Endothelial cell (in vitro differentiated cells): ENCODE measurements at places on chromosomes 2 and 18.

DNA sequence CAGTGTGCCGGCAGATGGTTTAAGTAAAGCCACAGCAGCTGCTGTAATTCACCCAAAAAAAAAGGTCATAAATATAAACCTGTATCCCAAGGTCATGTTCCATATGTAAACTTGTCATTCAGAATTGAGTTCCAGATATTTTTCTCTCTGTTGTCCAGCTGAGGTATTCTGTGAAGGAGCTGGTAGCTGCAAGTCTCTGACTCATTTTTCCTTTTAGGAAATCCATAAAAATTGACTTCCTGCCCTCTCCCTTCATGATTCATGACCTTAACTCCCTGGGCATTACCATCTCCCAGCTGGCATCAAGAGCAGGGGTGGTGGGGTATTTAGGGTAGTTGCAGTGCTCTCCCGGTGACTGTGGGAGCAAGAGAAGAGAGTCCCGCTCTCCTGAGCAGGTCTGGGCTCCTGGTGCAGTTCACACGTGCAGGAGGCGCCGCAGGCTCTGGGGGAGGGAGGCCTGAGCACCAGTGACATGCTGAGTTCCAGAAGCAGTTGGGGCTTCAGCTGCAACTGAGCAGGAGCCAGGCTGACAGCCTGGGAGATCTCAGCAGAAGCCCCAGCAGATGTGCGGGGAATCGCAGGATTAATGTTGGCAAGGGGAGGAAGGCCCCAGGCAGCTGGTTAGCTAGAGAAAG lies 192.6 kb downstream of the MGAT5 start:
- no peak for DNase-seq
- H3K36me3 ChIP-seq = peaks cover 46% of the 10 kb centered on the region
- peaks cover 37% of the 10 kb centered on the region for H3K27me3 ChIP-seq

GRCh38 chr2:162538967-162539366 lies 195.0 kb downstream of the GCA start:
- no peaks in the 10 kb centered on the region for H3K36me3 ChIP-seq
- no peak for DNase-seq
- H3K4me1 ChIP-seq = no peaks in the 10 kb centered on the region
- no peak overlapping the region for H3K27ac ChIP-seq
- H3K4me3 ChIP-seq = no peak overlapping the region

- H3K27ac ChIP-seq = peak overlapping the region; percentile 59
- no peaks in the 10 kb centered on the region for H3K27me3 ChIP-seq
- H3K36me3 ChIP-seq = peaks cover 4% of the 10 kb centered on the region
- H3K4me1 ChIP-seq = peaks cover 30% of the 10 kb centered on the region
- no peak for DNase-seq
These were observed 14.8 kb downstream of the STRN start for GRCh38 chr2:36951574-36951973.

- H3K36me3 ChIP-seq = no peaks in the 10 kb centered on the region
- H3K27me3 ChIP-seq = no peaks in the 10 kb centered on the region
- H3K4me3 ChIP-seq = no peak overlapping the region
- H3K27ac ChIP-seq = peak overlapping the region; percentile 44
- no peaks in the 10 kb centered on the region for H3K4me1 ChIP-seq
- no peak for DNase-seq
These were observed 109.7 kb downstream of the ATL2 start for GRCh38 chr2:38267270-38267925.

GRCh38 chr2:68796295-68796905 lies 61.8 kb downstream of the ARHGAP25 start:
- no peaks in the 10 kb centered on the region for H3K36me3 ChIP-seq
- no peak for DNase-seq
- H3K4me3 ChIP-seq = no peak overlapping the region
- no peaks in the 10 kb centered on the region for H3K27me3 ChIP-seq
- H3K27ac ChIP-seq = peak overlapping the region; percentile 19

- H3K27ac ChIP-seq = no peak overlapping the region
- no peaks in the 10 kb centered on the region for H3K27me3 ChIP-seq
- no peak for DNase-seq
These were observed 148.4 kb downstream of the CSRNP3 start for GRCh38 chr2:165617741-165618481.

- H3K36me3 ChIP-seq = no peaks in the 10 kb centered on the region
- no peak overlapping the region for H3K4me3 ChIP-seq
- DNase-seq = no peak
- H3K27ac ChIP-seq = no peak overlapping the region
- no peaks in the 10 kb centered on the region for H3K27me3 ChIP-seq
These were observed 317.6 kb downstream of the PRKCE start for GRCh38 chr2:45968946-45969584.

DNA sequence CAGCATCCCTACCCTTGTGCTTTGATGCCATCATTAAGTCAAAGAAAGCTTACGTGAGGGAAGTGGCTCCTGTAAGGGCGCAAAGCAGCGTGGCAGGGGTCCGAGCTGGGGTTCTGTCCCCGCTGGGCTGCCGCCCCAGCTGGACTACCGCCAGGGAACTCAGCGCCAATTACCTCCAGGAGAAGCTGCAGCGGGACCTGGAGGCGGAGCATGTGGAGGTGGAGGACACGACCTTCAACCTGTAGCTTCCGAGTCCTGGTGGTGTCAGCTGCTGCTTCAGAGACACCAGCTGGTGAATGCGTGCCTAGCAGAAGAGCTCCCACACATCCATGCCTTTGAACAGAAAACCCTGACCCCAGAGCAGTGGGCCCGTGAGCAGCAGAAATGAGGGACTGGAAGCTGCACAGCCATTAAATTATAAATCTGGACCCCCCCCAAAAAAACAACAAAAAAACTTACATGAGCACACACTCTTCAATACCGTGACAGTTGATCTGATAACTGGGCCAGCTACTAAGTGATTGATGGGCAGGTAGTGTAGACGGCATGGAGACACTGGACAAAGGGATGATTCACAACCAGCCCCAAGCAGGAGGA lies 20.1 kb upstream of the YES1 start:
- H3K27ac ChIP-seq = peak overlapping the region; percentile 99
- peak overlapping the region; percentile 52 for H3K4me3 ChIP-seq
- peaks cover 7% of the 10 kb centered on the region for H3K36me3 ChIP-seq
- peaks cover 35% of the 10 kb centered on the region for H3K4me1 ChIP-seq
- peak; percentile 47 for DNase-seq

DNA sequence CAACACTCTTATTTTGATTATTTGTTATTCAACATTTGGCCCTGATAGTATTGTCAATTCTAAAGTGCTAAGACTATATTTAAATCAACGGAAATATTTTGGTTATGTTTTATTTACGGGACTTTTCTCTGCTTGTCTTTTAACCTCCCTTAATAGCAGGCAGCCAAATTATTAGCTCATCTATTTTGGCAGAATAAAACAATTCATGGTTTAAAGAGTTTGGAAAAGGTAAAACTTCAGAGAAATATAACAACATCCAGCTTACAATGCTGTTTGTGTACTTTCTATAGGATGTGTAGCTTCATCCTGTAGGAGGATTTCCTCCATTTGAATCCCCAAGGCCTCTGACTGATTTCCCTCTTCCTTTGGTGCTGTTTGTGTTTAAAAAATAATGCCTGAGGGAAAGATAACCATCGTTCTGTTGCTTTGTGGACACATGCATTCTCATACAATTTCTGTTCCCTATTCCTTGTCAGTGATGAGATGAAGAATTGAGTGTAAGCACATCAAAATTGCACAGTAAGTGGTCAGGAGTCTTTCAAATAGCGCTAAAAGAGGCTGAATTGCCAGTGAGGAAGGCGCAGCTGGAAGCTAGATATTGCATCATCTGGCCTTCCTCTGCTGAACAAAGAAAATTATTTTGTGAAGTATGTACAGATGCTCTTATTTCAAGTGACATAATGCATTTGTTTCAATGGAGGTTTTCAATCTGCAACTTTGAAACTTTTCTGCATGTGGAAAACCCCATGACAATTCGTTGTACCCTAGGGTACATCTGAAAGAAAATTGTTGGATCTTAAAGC lies 80.3 kb downstream of the CD28 start:
- peaks cover 10% of the 10 kb centered on the region for H3K36me3 ChIP-seq
- peaks cover 64% of the 10 kb centered on the region for H3K4me1 ChIP-seq
- peaks cover 3% of the 10 kb centered on the region for H3K27me3 ChIP-seq
- peak overlapping the region; percentile 72 for H3K4me3 ChIP-seq
- peak; percentile 9 for DNase-seq
- H3K27ac ChIP-seq = peak overlapping the region; percentile 99

DNA sequence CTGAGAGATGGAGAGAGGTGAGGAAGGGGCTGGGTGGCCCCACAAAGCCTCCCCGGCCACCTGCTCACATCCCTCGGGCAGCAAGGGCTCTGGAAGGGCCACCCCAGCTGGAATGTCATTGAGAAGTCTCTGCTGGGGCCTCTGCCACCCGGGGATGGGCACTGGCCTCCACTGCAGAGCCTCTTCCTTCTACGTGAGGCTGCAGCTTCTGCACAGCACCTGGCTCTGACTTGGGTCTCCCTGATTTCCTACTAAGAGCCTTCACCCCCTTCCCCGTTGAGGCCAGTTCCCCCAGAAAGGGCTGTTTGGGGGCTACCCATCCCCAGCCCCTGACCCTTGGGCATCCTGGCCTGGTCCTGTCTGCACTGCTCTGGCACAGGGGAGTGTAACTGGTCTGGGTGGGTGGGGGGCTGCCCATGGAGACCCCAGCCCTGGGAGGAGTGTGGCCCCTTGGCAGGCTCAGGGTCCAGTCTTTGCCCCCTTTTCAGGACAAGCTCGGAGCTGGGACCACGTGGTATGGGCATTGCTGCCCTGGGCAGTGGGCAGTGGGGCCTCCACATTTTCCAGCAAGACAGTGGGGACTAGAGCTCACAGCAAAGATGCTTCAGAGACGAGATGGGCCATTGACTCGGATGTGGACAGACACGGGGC lies 5.6 kb downstream of the PDCD1 start:
- H3K4me1 ChIP-seq = no peaks in the 10 kb centered on the region
- H3K27ac ChIP-seq = no peak overlapping the region
- no peaks in the 10 kb centered on the region for H3K36me3 ChIP-seq
- no peak for DNase-seq
- peaks cover 5% of the 10 kb centered on the region for H3K27me3 ChIP-seq
- H3K4me3 ChIP-seq = no peak overlapping the region

DNA sequence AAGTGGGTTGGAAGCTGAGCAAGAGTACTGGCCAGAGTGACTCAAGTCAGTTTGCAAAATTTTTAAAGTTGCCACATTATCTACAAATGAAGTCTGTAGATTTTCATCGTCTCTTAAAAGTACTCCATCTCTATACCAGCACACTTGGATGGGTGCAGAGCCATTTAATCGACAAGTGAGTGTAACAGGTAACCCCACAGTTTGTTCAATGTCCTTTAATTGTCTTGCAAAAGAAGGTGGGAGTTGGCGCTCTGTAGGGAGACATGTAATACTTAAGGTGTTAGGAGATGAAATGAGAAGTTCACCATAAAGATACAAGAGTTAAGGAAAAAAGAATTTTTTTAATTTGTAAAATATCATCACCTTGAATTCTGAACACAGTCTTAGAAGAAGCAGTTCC lies 84.9 kb downstream of the TTN start:
- no peak for DNase-seq
- H3K36me3 ChIP-seq = no peaks in the 10 kb centered on the region
- H3K4me1 ChIP-seq = no peaks in the 10 kb centered on the region

DNA sequence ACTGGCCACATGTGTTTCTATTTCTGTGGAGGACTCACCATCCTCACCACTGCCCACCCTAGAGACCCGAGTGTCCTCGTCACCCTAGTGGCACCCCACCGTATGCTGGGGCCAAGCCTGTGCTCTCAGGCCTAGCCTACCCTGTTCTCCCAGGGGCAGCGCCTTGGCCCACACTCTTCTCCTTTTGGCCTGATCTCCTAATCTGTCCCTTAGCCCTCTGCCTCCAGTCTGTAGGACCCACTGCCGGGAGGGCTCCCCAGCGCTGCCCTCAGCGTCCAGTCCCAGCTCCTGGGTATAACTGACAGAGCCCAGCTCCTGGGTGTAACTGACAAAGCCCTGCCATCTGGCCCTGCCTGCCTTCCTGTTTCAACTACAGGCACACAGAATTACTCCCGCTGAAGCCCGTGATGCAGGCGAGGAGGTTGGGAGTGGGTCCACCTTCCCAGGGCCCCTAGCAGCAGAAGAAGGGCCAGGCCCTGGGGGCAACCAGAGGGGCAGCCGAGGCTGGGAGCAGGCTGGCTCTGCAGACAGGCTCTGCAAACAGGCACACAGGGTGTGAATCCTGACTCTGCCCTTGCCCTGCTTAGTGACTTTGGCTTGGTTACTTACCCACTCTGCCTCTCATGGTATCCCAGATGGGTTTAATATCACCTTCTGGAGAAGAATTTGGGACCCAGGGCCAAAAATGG lies 25.6 kb upstream of the PTMA start:
- DNase-seq = no peak
- H3K27ac ChIP-seq = peak overlapping the region; percentile 52
- no peaks in the 10 kb centered on the region for H3K36me3 ChIP-seq
- H3K4me1 ChIP-seq = peaks cover 15% of the 10 kb centered on the region
- H3K4me3 ChIP-seq = no peak overlapping the region

DNA sequence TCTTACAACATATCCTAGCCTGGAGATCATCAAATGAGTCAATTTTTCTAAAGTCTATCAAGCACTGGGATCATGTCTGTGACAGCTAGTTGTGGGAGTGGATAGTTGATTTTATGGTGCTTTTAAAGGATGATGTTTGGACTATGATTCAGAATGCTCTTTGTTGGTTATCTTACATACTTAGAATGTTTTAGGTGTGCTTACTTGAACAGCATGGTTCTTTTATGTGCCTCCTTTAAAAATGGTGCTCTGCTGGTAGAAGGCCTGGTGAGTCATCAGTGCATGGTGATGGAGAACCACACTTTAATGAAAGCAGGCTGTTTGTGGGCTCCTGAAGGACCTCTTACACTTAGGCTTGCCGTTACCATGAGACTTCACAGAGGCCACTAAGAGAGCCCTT lies 682.7 kb upstream of the FANCL start:
- no peak overlapping the region for H3K27ac ChIP-seq
- H3K27me3 ChIP-seq = no peaks in the 10 kb centered on the region
- no peak for DNase-seq

GRCh38 chr2:9307535-9307934 lies 100.9 kb downstream of the ASAP2 start:
- peaks cover 5% of the 10 kb centered on the region for H3K27me3 ChIP-seq
- H3K36me3 ChIP-seq = peaks cover 4% of the 10 kb centered on the region

GRCh38 chr2:210190345-210190744 lies 19.1 kb upstream of the KANSL1L start:
- no peaks in the 10 kb centered on the region for H3K4me1 ChIP-seq
- DNase-seq = no peak
- H3K4me3 ChIP-seq = no peak overlapping the region
- no peaks in the 10 kb centered on the region for H3K36me3 ChIP-seq

DNA sequence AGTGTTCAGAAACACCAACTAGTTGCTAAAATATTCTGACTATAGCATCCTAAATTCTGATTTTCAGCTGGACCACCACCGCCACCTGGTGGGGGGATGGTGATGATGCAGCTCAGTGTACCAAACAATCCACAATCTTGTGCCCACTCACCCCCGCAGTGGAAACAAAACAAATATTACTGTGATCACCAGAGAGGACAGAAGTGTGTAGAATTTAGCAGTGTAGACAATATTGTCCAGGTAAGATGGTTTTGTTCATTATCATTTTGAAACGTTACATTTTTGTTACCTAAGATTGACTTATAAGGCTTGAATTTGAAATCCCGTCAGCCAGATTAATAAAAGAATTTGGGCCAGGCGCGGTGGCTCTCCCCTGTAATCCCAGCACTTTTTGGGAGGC lies 31.7 kb upstream of the UBXN4 start:
- DNase-seq = peak; percentile 70
- no peak overlapping the region for H3K27ac ChIP-seq
- H3K27me3 ChIP-seq = no peaks in the 10 kb centered on the region

- peak; percentile 84 for DNase-seq
- H3K27ac ChIP-seq = peak within 1 kb of the TSS; percentile 67
- H3K4me3 ChIP-seq = peak within 1 kb of the TSS; percentile 95
- peaks cover 58% of the 10 kb centered on the region for H3K4me1 ChIP-seq
- H3K27me3 ChIP-seq = peaks cover 20% of the 10 kb centered on the region
- peaks cover 40% of the 10 kb centered on the region for H3K36me3 ChIP-seq
These were observed at the start of gene CRIM1 for GRCh38 chr2:36355151-36355889. TSS of gene CRIM1 (plus strand) at chr2:36355778. CDS start at chr2:36356293, 515 bp downstream.
